ENCODE measurements at places on chromosomes 6 and 20.

DNA sequence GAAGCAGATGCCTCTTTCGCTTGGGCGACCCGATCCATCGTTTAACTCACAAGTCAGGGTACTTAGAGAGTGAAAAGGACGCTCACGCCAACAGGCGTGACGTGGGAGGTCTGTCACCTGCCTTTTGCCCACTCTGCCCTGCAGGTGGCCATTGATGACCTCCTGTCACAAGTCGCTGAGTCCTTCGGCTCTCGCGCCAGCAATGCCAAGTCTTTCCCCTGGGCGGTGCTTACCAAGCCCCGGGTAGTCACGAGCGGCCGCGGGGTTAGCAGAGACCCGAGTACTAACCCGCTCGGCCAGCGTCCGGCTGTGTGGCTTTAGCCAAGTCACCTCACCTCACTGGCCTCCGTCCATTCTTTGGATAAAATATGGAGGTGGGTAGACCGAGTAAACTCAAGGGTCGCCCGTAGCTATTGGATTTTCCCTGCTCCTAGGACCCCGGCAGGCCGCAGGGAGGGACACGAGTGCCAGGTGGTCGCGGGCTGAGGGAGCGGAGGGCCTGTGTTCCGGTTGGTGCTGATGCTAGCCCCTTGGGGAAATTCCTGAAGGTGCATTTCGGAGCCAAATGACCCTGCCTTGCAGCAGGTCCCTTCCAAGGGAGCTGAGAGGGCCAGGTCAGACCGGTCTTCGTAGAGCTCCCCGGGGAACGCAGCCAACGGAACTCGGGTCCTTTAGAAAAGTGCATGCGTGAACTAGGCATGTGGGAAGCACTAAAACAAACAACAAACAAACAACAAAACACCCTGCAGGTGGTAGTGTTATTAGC, 668 bp downstream of the PKIB start:
- DNase-seq: peak; percentile 42

DNA sequence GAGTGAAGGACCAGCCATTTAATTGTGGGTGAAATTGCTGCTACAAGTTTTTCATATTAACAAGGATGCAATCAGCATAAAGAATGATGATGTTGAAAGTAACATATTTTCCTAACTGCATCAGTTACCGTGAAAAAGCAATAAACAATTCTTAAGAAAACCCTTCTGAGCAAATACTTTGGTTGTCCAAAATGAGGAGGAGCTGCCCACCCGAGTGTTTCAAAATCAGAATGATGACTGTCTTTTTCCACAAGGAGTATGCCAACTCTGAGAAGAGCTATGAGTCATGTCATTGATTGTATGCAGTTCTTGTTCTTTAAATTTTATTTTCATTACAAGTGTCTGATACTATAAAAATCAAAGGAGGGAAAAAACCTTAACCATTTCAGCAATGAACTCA, 470.5 kb downstream of the COL12A1 start:
- DNase-seq: no peak

DNA sequence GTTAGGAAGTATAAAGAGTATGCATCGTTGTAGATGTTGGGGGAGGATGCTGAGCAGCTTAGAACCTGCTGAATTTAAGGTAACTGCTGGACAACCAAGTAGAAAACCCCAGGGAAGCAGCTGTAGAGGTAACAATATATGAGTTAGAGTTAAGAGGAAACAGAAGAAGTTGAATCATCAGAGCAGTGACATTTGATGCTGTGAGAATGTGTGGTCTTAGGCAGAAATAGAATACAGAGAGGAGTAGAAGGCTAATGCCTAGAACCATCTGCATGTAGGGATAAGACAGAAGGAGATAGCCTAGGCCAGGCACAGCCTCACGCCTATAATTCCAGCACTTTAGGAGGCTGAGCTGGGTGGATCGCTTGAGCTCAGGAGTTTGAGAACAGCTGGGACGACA, 22.6 kb upstream of the DYNLRB1 start:
- DNase-seq: no peak

DNA sequence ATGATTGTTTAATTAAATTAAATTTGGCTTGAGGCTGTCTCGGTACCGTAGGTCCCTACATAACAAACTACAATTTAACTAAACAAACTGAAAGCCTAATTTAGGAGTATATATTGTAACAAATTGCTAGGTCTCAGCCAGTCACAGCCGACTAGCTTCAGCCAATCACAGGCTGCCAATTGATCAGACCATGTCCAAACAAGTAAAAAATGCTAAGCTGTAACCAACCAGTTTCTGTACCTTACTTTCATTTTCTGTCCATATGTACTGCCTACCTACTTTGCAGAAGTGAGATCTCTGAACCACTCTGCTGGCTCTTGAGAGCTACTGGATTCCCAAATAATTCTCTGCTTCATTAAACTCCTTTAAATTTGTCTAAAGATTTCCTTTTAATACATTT, 648.0 kb upstream of the GJE1 start:
- DNase-seq: peak; percentile 33

GRCh38 chr6:134287859-134288537, 29.9 kb downstream of the SGK1 start:
- DNase-seq: no peak

DNA sequence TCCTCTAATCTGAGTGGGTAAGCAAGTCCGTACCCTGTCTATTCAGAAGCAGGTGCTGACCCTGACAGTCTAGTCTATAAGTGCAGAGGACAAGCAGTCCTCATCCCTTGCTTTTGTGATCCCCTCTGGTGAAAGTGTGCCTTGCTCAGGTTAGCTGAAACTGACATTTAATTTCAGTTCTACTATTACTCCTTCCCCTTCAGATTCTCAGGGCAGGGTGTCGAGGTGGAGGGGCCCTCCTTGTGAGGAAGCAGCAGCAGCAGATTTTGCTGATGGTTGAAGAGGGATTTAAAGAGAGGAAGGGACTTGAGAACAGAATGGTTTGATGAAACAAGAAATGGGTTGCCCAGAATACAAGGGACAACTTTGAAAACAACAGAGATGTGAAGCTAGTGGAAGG, 309.3 kb downstream of the CLIC5 start:
- no peak for DNase-seq

DNA sequence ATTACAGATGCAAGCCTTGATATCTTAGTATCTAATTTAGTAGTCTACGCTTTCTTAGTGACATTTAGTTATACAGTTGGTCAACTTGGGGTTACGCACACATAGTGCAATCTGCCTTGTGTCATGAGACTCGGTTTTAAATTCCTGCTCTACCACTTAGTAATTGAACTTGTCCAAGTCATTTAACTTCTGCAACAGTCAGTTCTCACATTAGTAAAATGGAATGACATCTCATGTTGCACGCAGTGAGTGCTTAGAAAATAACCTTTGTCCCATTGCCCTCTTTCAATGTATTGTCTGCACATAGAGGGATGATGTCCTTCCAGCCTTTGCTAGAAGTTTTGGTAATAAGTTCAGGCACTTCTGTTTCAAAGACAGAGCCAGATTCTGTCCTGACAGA, 48.6 kb downstream of the TMEM170B start:
- no peak for DNase-seq

- no peak for DNase-seq
Observed at GRCh38 chr20:10513931-10514575, 78.9 kb downstream of the SLX4IP start.

DNA sequence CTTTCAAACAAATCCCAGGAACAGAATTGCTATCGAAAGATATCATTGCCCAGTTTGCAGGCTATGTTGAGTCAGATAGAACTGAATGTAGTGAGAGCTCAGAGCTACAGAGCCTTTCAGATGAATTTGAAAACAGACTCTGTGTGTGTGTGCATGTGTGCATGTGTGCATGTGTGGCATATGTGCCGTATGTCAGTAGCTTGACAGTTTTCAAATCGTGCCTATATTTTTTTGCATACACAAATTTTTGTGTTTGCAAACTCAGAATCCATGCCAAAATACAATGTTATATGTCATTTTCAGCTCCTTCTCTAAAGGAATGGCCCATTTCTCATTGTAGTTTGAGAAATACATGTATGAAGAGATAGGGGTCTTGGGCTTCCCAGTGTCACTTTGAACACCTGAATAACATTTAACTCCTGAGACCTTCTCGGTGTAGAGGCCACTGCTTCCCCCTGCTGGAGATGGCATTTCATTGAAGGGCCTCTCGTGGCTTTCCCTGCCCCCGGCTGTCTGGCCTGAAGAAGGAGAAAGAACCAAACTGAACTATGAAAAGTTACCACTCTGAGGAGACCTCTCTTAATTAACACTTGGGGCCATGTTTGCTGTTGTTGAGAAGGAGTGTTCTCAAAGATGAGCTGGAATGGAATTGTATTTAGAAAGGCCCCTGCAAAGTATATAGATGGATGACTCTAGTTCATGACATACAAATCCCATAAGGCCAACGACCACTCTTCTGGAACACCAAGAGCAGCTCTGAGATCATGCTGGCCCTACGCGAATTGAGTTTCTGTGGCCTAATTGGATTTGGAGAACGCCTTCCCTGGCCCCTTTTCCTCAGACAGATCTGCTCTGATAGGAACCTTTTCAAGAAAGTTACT, 58.7 kb downstream of the VAPB start:
- DNase-seq: peak; percentile 78

- no peak for DNase-seq
Observed at GRCh38 chr6:125215252-125215819, 61.8 kb downstream of the TPD52L1 start.

DNA sequence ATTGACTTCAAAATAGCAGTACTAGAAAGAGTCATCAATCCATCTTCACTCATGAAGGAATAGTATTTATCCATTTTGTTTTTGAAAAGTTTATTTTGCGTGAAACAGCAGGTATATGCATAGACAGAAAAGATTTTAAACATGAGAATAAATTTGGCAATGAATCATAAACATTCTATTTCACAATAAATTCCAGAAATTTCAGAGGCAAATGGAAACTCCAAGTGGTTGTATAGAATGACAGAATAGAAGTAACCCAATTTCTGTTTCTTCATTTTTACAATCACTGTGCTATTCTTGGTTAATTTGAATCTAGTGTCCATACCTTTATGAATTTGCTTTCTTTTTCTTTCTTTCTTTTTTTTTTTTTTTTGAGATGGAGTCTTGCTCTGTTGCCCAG, 173.0 kb upstream of the ECI2 start:
- DNase-seq: no peak

- no peak for DNase-seq
Observed at GRCh38 chr6:128723667-128724066, 159.3 kb upstream of the LAMA2 start.

DNA sequence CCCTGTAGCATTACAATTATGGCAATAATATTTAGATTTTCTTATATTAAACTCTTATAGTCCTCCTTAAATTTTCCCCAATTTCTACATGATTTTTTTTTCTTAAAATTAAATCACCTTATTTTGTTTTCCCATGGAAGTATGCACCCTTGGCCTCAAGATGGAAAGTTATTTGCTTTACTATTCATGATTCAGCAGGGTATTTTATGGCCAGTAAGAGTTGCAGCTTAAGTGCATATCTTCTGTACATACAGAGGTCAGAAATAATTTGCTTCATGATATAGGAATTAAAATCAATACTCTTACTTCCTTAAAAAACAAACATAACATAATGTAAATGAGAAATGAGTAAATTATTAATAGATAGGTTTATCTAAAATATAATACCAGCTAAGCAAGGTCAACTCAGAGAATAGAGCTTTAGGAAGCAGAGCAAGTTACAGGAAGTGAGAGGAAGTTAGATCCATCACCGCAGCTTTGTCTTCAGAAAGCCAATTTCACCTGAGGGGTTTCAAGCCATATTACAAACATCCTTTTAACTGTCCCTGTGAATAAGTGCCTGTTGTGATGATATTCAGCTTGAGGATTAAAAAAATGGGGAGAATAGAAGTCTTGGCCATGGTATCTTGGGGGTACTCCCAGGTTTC, 24.6 kb upstream of the HS3ST5 start:
- DNase-seq: no peak

DNA sequence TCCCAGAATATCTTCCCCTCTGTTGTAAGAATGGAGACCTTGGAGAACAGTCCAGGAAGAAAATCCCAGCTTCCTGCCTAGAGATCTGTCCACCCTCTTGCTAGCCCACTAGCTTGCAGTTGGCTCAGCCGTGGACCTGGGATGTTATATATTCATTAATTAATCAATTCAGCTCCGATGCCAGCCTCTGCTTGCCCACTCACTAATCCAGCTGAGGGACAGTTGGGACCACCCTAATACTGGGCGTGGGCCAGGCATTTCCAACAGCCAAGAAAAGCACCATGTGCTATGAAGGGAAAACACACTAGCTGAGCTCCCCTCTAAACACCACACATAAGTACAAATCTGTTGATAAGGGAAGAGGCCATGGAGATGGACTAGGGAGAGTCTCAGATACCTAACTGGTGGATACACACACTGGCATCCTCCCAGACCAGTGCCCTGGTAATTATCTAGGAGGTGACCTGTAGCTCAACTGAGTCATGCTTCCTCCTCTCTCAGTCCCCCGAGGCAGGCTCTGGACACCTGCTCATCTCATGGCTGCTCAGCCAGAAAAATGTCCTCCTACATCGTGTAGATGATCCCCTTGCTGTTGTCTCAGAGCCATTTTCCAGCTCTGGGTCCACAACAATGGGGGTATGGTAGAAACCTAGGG, 78.9 kb downstream of the ANKRD60 start:
- DNase-seq: no peak

- DNase-seq: peak; percentile 49
Observed at GRCh38 chr6:155528982-155529453, 73.4 kb upstream of the NOX3 start.

DNA sequence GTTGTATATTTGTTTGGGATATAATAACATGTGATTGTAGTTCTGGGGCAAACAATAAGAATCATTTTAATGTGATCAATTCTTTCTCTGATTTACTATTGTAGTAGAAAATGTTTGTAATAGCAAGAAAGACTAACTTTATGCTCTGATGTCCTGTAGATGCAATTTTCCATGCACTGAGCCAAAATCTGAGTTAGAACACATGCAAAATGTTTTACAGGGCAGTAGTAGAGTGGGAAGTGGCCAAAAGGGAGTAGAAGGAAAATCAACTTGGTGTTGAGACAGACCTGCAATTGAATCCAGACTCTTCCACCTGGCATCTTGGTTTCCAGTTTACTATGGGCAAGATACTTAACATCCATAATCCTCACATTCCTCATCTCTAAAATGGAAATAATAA, 93.5 kb upstream of the BMP5 start:
- DNase-seq: no peak

DNA sequence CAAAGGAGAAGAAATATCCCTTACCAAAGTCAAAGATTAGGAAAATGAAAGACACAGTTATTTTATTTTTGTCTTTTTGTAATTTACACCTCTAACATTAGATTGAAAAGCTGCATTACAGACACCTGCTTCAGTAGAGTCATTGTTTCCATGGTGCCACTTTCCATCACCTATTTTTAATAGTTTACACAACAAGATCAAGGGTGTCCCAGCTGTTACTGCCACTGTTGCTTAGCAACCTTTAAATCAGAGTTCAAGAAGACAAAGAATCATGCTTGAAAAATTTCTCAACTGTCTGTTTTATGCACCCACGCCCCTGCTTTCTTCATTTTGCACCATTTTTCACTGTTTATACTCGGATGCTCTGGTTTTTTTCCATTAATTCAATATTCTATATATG, 668.2 kb upstream of the GJE1 start:
- no peak for DNase-seq

DNA sequence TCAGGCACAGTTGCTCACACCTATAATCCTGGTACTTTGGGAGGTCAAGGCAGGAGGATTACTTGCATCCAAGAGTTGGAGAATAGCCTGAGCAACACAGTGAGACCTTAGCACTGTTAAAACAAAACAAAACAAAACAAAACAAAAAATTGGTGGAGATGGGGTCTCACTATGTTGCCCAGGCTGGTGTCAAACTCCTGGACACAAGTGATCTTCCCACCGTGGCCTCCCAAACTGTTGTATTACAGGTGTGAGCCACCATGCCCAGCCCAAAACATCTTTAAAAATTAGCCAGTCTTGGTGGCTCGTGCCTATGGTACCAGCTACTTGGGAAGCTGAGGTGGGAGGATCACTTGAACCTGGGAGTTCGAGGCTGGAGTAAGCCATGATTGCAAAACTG, 120.2 kb downstream of the GMDS start:
- DNase-seq: no peak

All from hematopoietic multipotent progenitor cell (in vitro differentiated cells).